Stimulated activated naive CD4-positive, alpha-beta T cell (primary cell): ENCODE measurements at places on chromosomes 4 and X.

GRCh38 chr4:56976283-56976836 lies 1.0 kb downstream of the NOA1 start:
- DNase-seq, result no peak

- no peak for DNase-seq
These were observed 263.2 kb upstream of the ITM2A start for GRCh38 chrX:79630033-79631009.

DNA sequence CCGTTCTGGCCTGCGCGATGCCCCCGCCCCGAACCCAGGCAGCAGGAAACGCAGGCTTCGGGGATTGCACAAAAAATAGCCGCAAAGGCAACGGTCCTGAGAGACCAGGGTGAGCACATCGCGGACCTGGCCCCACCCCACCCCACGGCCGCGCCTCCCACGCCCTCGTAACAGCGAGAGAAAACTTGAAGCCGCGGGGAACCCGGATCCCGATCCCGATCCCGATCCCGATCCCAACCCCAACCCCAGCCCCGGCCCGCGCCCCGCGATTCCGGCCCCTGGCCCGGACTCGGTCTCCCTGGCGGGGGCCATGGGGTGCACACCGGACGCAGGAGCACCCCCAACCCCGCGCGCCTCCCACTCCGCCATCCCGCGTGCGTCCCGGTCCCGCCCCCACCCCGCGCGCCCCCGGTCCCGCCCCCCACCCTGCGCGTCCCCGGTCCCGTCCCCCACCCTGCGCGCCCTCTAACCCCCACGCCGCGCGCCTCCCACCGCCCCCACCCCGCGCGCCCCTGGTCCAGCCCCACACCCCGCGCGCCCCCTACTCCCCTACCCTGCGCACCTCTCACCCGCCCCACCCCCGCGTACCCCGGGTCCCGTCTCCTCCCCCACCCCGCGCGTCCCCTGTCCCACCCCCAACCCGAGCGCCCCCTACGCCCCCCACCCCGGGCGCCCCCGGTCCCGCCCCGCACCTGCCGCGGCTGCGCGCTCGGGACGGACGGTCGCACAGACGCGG lies 29.0 kb downstream of the NOP14 start:
- peak; percentile 67 for DNase-seq

DNA sequence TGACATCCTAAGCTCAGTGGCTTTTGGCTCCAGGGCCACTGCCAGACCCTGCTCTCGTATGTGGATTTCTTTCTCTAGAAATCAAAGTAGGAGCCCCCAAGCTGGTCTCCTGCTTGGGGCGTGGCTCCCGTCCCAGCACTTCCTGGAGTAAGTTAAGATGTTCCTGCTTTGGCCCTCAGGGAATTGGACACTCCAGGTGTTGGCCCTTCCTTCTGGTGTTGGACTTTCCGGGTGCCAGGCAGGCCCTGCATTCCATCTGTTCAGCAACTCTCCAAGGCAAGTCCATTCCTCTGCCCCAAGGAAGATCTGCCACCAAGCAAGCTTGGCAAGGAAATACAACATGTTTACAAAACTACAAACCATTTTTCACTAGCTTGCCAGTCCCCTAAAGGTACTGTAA lies 22.1 kb upstream of the GPC4 start:
- no peak for DNase-seq

DNA sequence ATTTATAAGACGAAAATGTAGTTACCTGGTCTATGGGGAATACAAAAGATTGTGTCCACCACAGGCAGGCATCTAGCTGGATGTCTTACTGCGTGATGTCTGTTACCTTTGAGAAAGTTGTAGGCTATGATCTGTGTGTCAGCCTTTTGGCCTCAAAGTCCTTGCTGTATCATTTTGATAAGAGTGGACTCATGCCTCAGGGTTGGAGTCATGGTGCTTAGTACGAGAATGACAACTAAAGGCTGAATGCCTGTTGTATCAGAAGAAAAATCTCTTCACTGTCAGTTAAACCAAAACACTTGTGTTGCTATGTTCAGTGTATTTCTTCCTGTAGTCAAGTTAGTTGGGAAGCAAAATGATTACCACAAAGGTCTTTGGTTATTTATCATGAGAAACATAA lies 226.2 kb downstream of the ARHGAP10 start:
- no peak for DNase-seq

- DNase-seq, result peak; percentile 82
These were observed at the start of gene UBE2K for GRCh38 chr4:39697740-39698423. TSS of gene UBE2K (plus strand) at chr4:39698136. CDS start at chr4:39698328, 192 bp downstream.

GRCh38 chrX:46575586-46575985 lies 2.0 kb downstream of the CHST7 start:
- DNase-seq, result no peak

DNA sequence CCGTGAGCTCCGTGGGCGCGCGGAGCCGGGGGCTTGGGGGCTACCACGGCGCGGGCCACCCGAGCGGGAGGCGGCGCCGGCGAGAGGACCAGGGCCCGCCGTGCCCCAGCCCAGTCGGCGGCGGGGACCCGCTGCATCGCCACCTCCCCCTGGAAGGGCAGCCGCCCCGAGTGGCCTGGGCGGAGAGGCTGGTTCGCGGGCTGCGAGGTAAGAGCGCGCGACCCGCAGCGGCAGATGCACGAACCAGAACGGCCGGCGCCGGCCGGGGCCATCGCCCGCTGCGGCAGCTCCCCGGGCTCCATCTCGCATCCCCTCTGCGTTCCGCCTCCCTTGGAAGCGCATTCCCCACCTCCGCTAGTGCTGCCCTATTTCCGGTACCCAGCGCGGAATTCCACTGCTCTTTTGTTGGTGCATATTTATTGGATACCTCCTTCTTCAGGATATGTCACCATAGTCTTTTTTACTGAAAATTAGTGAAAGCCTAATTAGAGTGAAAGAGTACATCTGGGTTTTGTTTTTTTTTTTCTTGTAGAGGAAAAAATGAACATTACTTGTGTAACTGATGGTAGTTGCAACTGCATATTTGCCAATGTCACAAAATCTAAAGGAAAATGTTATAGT lies 797 bp downstream of the PKD2 start:
- no peak for DNase-seq

GRCh38 chr4:188370777-188371176 lies 231.5 kb downstream of the TRIML1 start:
- no peak for DNase-seq

DNA sequence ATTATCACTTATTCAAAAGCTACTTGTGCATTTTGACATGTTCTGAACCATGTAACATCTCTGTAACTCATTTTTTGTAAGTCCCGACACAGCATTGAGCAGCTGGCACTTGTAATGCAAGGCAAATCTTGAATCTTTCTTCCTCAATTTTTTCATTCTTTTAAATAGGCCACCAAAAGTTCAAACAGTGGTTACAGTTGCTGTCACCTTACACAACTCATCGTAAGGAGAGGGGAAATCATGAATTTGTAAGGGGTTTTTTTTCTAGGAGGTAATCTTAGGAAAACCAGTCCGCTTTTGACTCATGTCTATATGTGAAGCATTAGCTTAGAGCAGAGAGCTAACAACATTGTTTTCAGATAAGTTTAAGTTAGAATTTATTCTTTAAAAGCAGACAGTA lies 124.5 kb downstream of the PDLIM5 start:
- DNase-seq, result no peak

GRCh38 chr4:98528882-98529281 lies 129.5 kb downstream of the TSPAN5 start:
- DNase-seq, result no peak

DNA sequence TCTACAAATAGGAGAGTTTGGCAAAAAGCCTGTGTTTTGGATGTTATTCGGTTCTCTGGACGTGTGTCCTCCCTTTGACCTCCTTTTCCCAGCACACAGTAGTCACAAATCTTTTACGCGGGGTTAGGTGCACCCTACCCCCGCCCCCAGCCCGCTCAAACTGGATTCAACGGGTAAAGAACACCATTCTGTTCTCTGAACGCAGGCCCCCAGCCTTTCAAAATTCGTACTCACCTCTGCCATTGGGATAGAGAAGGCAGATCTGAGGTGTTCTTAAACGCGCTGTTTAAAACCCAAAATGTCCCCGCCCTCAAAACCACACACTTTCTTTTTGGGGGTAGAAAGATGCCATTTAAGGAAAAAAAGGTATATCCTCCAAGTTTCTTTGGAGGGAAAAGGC lies 2.7 kb downstream of the LEF1 start:
- peak; percentile 58 for DNase-seq

- DNase-seq, result no peak
These were observed 359.9 kb downstream of the UNC5C start for GRCh38 chr4:95188701-95189370.

- DNase-seq, result no peak
These were observed 269.1 kb upstream of the SLIT2 start for GRCh38 chr4:19982556-19982955.

GRCh38 chr4:138977524-138977923 lies 38.1 kb upstream of the NOCT start:
- DNase-seq, result no peak

- DNase-seq, result no peak
These were observed 77.1 kb downstream of the NSUN7 start for GRCh38 chr4:40826821-40827220.

GRCh38 chr4:150890246-150890645 lies 124.8 kb downstream of the LRBA start:
- no peak for DNase-seq

GRCh38 chrX:150366951-150367545 lies 3.9 kb downstream of the MAMLD1 start:
- no peak for DNase-seq

DNA sequence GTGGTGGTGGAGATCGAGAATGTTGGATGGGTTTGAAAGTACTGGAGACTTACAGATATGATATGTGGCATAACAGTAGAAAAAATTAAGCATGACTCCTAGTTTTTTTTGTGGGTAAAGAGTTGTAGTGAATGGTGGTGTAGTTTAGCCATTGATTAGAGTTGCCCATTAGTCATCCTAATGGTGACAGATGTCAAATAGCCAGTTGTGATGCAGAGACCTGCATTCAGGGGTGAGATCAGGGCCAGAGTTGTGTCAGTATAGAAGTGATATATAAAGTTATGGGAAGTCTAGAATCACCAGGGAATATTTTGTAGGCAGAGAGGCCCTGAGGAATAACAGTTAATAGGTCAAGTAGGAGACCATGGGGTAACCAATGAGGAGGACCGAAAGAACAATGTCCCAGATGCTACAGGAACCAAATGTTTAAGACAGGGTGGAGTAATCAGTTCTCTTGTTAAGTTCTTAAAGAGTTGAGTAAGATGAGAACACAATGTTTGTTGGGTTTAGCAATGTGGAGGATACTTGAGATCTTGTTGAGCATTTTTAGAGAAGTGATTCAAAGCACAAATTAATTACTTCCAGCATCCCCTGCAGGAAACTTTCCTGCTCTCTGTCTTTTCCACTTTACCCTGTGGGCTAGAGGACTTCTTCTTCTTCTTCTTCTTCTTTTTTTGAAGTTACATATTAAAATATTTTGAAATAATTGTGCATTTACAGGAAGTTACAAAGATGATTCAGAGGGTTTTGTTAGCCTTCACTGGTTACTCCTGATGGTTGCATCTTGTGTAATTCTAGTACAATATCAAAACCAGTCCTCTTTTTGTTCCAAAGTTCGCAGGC lies 13.3 kb downstream of the SGMS2 start:
- no peak for DNase-seq

DNA sequence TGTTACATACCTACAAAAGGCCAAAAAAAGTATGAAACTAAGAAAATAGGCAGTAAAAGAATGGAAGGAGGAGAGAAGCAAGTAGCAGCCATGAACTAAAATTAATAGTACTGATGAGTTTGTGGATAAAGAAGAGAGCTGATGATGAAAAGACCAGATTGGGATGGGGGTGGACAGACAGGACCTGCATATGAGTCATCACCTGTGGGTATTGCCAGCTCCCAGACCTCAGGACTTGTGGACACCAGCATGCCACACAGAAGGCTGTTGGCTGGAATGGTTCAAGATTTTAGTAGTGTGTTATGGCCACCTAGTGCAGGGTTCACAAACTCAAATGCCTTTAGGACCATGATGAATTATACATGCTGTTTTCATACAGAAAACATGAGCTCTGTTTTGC lies 58.9 kb downstream of the ARX start:
- no peak for DNase-seq

GRCh38 chr4:8121292-8122015 lies 37.2 kb downstream of the ABLIM2 start:
- DNase-seq, result no peak

DNA sequence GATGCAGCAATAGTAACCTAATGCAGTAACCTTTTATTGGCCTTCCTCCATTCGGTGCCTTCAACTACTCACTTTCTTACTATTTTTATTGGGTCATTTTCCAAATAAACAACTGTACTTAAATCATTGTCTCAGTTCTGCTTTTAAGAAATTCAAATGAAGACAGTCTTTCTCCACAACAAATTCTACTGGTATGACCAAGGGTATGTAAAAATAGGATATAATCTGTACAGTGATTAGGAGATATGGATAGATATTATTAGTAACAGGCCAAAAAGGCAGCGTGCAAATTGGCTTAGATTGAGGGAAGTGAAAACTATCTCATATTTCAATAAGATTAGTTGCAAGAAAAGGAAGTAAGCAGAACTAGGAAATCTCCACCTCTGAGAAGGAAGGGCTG lies 177.4 kb upstream of the PPP1R2C start:
- DNase-seq, result no peak

GRCh38 chrX:109889289-109890006 lies 113.5 kb upstream of the TMEM164 start:
- DNase-seq, result no peak

GRCh38 chr4:141340458-141340857 lies 119.8 kb downstream of the ZNF330 start:
- DNase-seq, result no peak

GRCh38 chrX:13994536-13995080 lies 35.1 kb downstream of the GEMIN8 start:
- no peak for DNase-seq

GRCh38 chr4:10492464-10492863 lies 35.2 kb upstream of the ZNF518B start:
- no peak for DNase-seq

GRCh38 chrX:26019386-26019785 lies 118.8 kb upstream of the MAGEB18 start:
- no peak for DNase-seq

DNA sequence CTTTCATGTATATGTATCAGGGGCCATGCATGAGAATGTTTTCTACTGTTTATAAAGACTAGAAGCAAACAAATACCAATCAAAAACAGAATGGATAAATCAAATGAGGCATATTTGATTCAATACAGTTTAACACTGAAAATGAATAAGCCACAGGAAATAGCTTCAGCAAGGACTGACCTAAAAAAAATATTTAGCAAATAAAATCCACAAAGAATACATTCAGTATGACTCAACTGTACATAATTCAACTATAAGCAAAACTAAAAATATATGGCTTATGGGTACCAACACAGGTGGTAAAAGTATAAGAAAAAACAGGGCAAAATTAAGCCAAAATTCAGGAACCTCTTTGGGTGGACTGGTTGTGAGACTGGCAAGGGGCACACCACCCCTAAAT lies 112.9 kb downstream of the KCNIP4 start:
- DNase-seq, result no peak

- DNase-seq, result no peak
These were observed 274.3 kb upstream of the HS3ST1 start for GRCh38 chr4:11702886-11703557.

DNA sequence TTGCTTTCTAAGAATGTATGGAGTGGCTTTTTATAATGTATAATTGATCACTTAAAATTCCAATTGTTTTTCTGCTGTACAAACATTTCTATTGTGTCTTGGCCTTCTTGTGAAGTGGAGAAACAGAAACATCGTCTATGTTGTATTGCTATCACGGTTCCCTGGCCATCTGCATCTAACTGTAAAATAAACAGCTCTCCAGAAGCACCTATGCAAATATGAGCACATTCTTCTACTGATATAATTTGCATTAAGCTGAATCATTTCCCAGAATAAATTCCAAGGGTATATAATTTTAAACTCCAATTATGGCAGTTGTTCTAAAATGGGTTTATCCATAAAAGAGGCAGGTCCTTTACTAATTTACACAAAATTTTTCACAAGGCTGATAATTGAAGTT lies 261.6 kb upstream of the STS start:
- DNase-seq, result no peak
